Activated naive CD4-positive, alpha-beta T cell (primary cell): ENCODE measurements at places on chromosomes 1 and 21.

GRCh38 chr1:21586846-21587601 lies 77.8 kb downstream of the ALPL start:
- DNase-seq, result no peak

DNA sequence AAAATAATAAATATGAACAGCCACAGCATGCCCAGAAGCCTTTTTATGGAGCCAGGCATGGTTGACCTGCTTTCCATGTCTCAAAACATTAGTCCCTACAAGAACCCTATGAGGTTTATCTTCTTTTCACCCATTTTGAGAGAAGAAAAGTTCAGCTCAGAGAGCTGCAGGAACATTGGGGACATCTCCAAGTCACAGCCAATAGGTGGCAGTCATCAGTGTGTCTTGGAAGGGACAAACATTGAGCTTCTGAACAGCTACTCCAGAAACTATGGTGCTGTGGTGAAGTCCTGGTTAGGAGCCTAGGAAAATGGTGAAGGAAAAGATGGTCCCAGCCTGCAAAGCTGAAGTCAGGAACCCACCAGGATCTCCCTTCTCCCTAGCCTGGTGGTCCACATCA lies 73.6 kb downstream of the JMJD4 start:
- no peak for DNase-seq

GRCh38 chr1:211951856-211952255 lies 83.5 kb downstream of the INTS7 start:
- no peak for DNase-seq

GRCh38 chr1:2501820-2502119 lies 24.6 kb downstream of the PANK4 start:
- no peak for DNase-seq

GRCh38 chr1:225844236-225845061 lies 34.5 kb downstream of the EPHX1 start:
- no peak for DNase-seq

GRCh38 chr21:29155933-29156260 lies 25.5 kb downstream of the MAP3K7CL start:
- DNase-seq, result no peak

DNA sequence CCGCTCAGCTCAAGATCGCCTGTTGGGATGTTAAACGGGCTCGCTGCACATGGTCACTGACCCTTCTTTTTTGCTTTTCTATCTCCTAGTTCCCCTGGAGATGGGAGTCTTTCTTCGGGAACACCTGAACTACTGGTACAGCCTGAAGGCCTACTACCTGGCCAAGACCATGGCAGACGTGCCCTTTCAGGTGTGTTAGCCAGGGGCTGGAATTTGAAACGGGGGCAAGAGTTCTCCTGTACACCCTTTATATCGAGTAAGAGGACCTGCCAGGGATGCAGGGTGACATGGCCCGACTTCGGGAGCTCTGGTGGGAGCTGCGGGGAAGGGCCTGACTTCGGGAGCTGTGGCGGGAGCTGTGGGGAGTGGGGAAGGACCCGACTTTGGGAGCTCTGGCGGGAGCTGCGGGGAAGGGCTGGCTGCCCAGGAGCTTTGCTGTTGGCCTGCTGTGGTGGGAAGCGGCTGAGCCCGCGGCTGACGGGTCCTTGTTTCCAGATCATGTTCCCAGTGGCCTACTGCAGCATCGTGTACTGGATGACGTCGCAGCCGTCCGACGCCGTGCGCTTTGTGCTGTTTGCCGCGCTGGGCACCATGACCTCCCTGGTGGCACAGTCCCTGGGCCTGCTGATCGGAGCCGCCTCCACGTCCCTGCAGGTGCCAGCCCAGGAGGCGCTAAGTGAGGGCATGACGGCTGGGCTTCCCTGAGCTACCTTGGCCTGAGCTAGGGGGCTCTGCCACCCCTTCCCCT lies 24.0 kb downstream of the TFF3 start:
- no peak for DNase-seq

GRCh38 chr1:202046227-202046626 lies 35.8 kb downstream of the ELF3 start:
- DNase-seq, result no peak

DNA sequence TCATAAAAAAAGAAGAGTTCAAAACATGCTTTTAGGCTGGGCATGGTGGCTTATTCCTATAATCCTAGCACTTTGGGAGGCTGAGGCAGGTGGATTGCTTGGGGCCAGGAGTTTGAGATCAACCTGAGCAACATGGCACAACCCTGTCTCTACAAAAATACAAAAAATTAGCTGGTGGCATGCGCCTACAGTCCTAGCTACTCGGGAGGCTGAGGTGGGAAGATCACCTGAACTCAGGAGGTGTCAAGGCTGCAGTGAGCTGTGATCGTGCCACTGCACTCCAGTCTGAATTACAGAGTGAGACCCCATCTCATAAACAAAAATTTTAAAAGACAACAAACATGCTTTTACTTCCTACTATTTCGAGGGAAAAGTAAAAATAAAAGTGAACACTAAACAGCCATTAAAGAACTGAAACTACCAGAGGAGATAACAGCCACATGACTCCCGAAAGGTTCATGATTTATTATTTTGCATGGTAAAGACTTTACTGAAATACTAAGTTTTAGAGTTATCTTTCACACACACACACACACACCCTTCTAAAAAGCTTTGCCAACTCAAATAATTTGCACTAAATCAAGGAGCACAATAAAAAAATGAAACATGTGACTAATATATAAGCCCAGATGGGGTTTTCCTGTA lies 48.1 kb downstream of the USP1 start:
- DNase-seq, result no peak

DNA sequence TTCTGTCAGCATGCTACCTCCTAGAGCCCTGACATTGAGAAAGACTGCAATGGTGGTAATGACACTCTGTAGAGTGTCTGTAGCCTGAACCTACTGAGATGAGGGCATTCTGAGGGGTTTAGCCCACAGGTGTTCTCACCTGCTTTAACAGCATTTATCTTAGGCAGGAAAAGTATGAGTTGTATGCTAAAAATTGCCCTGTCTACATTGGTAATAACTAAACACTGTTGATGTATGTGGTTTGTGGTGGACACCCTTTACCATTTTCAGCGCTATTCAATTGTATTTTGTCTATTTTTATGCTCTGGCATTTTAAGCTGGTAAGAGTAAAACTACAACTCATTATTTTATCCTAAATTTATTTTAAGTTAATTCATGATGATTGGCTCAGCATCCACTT lies 10.0 kb downstream of the PYHIN1 start:
- no peak for DNase-seq

GRCh38 chr1:111952125-111952657 lies 37.3 kb downstream of the KCND3 start:
- no peak for DNase-seq

- DNase-seq, result no peak
These were observed 10.3 kb downstream of the POFUT2 start for GRCh38 chr21:45277101-45278045.

DNA sequence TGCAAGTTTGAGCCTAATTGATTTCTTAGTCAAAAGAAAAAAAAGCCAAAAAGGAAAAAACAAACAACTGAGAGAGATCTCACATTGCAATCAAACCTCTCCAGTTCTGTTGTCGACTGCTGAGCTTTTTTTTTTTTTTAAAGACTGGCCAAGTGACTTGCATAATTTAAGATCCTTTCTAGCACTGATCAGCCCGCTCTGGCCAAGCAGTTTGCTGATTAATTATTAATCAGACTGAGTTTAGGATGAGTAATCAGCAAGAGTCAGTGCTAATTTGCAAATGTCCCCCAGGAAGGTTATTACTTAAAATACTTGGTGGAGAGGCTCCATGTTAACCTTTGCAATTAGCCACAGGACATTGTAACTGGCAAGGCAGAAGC lies 39.3 kb downstream of the HMGB4 start:
- DNase-seq, result no peak

DNA sequence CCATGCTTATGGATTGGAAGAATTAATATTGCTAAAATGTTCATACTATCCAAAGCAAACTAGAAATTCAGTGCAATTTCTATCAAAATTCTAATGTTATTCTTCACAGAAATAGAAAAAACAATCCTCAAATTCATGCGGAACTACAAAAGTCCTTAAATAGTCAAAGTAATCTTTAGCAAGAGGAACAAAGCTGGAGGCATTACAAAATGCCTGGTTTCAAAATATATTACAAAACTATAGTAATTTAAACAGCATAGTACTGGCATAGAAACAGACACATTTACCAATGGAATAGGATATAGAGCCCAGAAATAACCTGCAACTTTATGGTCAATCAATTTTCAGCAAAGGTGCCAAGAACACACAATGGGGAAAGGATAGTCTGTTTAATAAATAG lies 3.8 kb downstream of the CTSS start:
- no peak for DNase-seq

DNA sequence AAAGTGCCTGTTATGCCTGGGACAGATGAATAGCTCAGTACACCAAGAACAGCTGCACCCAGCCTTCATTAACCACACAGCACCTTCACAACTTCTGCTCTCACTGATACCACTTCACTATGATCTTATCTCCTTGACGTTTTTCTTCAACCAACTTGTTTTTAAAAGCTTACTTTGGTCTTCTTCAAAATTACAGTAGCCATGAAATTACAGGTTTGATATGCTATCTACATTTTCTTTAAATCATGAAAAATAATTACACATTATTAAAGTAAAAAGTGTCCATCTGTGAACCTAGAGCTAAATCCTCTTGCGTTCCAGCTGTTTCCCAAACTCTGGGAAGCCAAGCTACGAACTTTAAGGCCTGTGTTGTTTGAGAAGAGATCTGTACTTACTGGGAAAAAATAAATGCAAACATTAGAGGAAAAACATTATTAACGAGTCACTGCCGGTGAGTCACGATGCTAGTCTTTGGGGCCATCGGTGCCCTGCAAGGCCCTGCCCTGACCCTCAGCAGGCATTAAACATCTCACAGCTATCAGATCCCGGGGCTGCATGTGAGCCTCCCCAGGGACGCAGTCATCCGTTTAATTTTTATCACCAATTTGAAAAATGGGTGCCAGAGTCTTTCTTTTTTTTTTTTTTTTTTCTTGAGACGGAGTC lies 56.3 kb upstream of the GPR153 start:
- no peak for DNase-seq

DNA sequence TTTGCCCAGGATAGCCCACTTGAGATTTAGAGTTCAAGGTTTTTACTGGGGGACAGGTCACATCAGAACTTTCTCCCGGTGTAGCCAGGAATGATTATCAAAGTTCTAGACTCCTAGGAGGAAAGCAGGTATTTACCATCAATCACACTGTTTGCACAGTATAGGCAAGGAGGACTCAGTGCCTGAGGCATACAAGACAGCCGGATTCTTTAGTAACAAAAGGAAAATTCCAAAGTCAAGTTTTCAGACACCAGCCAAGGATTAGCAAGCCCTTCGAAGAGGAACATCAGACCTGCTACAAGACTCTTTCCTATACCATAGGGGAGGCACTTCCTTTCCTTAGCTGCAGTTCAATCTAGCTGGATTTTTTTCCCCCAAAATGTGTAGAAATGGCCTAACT lies 197.8 kb upstream of the USP25 start:
- no peak for DNase-seq

DNA sequence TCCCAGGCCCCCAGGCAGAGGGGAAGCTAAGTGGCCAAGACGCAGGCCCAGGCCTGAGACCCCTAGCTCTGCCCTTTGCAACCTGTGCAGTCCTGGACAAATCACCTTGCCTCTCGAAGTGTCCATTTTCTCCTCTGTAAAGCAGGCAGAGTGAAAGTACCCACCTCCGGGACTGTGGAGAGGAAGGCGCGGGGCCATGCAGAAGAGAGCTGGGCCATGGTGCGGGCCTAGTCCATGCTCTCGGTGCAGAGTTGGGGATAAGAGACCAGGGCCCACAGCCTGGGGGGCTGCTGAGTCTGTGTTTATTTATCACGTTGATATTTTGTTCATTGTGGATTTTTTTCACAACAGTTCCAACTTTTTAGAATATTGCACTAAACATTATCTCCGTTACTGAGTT lies 160.2 kb upstream of the VAMP3 start:
- no peak for DNase-seq

DNA sequence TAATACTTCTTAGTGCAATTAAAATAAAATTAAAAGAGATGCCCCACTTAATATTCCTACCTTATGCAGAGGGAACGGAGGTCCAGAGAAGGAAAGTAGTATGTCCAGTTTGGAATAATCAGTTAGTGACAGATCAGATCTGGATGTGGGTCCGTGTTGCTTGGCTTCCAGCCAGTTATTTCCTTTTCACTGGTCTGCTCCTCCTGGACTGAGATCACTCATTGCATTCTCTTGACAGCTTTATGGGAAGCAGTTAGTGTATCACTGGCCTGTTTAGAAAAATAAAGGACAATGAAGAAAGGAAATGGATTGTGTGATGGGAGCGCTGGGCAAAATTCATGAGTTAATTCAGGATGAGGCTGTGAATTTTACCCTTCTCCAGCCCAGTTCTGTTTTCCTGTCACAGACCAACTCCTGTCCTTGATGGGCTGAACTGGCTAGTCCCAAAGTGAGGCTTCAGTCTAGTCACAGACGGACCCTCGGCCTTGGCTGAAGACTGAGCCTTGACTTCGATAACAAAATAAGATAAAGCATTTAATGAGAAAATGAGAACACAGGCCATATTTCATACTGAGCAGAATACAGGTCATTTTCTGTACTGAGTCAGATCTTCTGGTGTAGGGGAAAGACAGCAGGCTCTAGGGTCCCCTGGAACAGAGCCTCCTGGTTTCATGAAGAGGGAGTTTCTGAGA lies 85.2 kb upstream of the TRABD2B start:
- no peak for DNase-seq

- DNase-seq, result no peak
These were observed 33.7 kb downstream of the IER5 start for GRCh38 chr1:181122222-181122621.

- DNase-seq, result no peak
These were observed 40.5 kb upstream of the PAXBP1 start for GRCh38 chr21:32812035-32812434.

DNA sequence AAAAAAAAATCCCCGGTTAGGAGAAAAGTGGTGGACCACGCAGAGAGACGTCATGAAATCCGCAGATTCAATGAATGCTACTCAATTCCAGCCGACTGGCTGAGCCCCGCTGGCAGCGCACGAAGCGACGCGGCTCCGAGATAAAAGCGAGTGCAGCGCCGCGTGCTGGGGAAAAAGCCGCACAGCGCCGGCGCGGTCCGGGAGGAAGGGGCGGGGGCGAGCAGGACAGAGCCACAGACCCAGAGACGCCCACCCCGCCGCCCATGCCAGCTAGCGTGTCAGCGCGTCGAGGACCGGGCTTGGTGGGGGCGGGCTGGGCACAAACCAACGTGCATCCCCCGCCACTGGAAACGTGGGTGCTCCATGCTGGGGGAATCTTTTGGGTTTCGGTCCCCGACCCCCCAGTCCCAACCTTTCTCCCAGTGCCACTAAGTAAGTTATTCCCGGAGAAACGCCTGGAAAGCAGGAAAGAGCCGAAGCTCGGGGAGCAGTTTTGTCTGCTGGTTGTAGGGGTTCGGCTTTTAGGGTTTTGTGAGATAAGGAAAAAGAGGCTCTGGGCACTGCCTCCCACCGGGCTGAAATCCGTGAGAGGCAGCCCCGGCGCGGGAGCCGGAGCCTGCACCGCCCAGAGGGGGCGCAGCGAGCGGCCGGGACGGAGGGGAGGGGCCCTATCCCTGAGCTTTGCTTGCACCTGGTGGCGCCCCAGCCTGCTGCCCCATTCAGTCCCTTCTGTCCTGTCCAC lies at the start of gene KCNJ6:
Gene KCNJ6 (minus strand): TSS at position 148 of the 742 bp plus-strand sequence. CDS start 75,775 bp downstream, outside the sequence.
- DNase-seq, result no peak

- no peak for DNase-seq
These were observed 9.2 kb downstream of the RAP1GAP start for GRCh38 chr1:21659924-21660326.

GRCh38 chr1:210362526-210362925 lies 33.8 kb downstream of the HHAT start:
- no peak for DNase-seq

- DNase-seq, result no peak
These were observed 7.2 kb upstream of the OLFML2B start for GRCh38 chr1:162030759-162031280.

GRCh38 chr1:196515904-196516303 lies 92.3 kb downstream of the KCNT2 start:
- DNase-seq, result no peak
